ENCODE measurements at places on chromosomes 5 and 9. TPM values are rescaled to one million over a fixed set of nuclear protein-coding genes. Genes with fewer than 3 reads are reported as not detected.

GRCh38 chr5:109035436-109035835 lies 287.7 kb downstream of the FER start:
- no peak for DNase-seq

GRCh38 chr5:156328161-156328560 lies 1.2 kb downstream of the SGCD start:
- DNase-seq: no peak

GRCh38 chr5:94459915-94460314 lies 158.5 kb downstream of the KIAA0825 start:
- DNase-seq: no peak

DNA sequence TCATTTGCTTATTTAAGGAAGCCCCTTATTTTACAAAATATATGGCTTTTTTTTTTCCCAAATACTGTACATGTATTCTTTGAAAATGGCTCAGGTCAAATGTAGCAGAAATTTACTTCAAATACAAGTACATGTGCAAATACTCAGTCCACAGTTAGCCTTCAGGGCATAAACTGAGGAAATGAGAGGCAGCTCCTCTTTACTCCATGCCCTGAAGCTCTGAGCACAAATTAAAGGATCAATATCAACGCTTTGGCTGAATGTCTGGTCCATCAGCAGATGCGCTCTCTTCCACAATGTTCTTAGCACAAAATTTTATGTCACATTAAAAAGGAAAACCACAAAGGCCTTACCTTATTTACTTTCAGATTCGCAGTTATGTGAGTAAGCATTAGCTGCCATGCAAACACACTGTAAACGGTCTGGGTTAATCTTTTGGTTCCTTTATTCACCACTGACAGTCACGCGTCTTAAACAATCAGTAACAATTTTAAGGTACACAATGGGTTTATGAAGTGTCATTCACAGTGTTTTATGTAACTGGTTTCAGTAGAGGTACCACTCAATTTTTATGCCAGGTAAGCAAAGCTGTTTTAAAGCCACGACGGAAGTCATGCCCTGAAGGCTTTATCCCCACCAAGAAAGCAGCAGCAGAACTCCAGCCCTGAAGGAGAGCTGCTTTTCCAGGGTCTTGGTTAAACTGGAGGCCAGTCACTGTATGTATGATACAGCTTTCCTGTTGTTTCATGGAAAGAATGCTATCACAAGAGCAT lies 103.4 kb downstream of the OTULIN start:
- no peak for DNase-seq

The RASEF gene
- total RNA-seq: 0.15 TPM

The C5orf58 gene
- not detected for total RNA-seq

Measured in Karpas-422 (cell line).